ENCODE measurements at places on chromosomes 12 and 14. TPM values are rescaled to one million over a fixed set of nuclear protein-coding genes. Genes with fewer than 3 reads are reported as not detected.

- H3K36me3 ChIP-seq: no peaks in the 10 kb centered on the region
- H3K4me3 ChIP-seq: no peak overlapping the region
- peaks cover 11% of the 10 kb centered on the region for H3K4me1 ChIP-seq
- DNase-seq: no peak
These were observed 17.0 kb downstream of the SLC4A8 start for GRCh38 chr12:51441583-51441982.

DNA sequence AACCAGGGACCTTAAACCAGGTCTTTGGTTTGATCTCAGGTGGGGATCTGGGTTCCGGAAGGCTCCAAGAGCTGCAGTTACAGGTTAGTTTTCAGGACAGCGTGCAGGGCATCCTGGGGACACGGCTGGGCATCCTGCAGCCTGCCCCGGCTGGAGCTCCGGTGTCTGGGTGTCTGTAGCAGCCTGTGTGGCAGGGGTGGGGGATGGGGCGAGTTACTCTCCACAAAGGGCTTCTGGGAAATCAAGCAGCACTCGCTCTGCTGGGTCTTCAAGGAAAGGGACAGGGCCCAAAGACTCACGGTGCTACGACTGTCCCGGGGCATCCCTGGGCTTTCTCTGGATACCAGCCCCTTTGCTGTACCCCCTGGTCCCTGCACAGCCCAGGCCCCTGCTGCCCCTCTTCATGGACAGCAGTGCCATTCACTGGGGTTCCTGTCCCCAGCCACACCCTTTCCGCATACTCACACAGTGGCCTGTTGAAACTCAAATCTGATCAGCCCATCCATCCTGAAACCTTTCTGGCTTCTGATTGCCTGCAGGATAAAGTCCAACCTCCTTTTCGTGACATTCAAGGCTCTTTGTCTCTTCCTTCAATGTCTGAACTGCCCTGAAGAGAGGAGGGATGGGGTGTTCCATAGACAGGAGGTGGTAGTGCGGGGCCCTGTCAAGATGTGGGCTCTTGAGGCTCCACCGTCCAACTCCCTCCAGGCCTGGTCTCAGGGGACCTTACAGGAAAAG is 22.2 kb upstream of the PPP1R13B start:
- no peak overlapping the region for H3K27ac ChIP-seq
- H3K4me1 ChIP-seq: peaks cover 12% of the 10 kb centered on the region
- no peaks in the 10 kb centered on the region for H3K27me3 ChIP-seq
- DNase-seq: no peak
- no peaks in the 10 kb centered on the region for H3K36me3 ChIP-seq

The TGM1 gene
- total RNA-seq: 16.1 TPM

The ADAMTS20 gene
- not detected for total RNA-seq

The SLC4A8 gene
- total RNA-seq: 0.47 TPM

All from CD4-positive, alpha-beta memory T cell (primary cell).